ENCODE measurements at places on chromosomes 7 and 10.

GRCh38 chr7:1538544-1539180 lies 8.2 kb downstream of the MAFK start:
- DNase-seq: no peak

GRCh38 chr10:69685802-69686585 lies 55.9 kb downstream of the FAM241B start:
- DNase-seq: no peak

GRCh38 chr10:5524641-5525560 lies at the start of gene CALML3:
TSS of gene CALML3 (plus strand) at chr10:5524961. CDS start at chr10:5525086, 125 bp downstream.
- DNase-seq: peak; percentile 59

DNA sequence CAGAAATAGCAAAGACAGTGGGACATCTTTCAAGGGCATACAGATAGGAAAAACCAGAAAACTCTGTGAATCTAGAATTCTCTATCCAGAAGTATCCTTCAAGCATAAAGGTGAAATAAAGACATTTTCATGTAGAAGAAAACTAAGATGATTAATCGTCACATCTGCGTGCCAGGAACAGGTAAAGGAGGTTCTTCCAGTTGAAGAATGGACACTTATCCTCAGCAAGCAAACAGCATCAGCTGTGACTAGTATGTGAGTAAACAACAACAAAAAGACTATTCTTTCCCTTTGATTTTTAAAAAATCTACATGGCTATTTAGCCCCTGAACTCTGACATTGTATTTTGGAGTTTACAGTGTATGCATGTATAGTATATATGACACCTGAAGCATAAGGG lies 124.9 kb downstream of the LRMDA start:
- DNase-seq: no peak

DNA sequence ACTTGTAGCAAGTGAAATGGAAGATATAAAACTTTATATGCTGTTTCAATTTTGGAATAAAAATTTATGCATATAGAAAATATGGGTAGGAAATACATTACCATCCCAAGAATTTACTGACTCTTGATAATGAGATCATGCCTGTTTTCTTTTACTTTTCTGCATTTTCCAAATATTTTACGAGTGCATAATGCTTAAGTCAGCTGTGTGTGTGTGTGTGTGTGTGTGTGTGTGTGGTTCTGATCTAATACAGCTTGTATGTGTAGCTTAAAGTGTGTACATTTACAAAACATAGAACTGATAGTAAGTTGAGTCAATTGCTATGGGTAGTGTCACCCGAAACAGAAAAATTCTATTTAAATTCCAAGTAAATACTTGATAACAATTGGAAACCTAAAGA lies 315.9 kb upstream of the LRRN3 start:
- DNase-seq: no peak

DNA sequence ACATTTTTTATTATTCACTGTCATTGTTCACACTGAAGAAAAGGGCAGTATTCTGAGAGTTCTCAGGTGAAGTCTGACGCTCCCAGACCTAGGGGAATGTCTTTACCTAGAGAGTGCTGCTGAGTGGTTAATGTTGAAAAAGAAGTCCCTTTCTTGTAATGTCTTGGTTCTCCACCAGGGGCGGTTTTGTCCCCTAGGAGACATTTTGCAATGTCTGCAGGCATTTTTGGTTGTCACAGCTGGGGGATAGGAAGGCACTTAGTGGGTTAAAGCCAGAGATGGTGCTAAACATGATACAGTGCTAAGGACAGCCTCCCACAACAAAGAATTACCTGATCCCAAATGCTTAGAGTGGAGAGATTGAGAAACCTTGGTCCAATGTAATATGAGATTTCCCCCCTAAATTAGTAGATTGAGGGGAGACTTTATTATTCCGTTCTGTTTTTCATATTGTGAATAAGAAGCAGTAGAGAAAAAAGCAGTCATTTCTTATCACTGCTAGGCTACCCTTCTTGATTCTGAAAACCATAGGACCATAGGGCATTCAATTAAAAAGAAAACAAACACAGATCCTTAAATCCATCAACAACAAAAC lies 13.1 kb downstream of the UMAD1 start:
- DNase-seq: no peak

GRCh38 chr10:99430116-99430450 lies 341 bp downstream of the GOT1 start:
- no peak for DNase-seq

DNA sequence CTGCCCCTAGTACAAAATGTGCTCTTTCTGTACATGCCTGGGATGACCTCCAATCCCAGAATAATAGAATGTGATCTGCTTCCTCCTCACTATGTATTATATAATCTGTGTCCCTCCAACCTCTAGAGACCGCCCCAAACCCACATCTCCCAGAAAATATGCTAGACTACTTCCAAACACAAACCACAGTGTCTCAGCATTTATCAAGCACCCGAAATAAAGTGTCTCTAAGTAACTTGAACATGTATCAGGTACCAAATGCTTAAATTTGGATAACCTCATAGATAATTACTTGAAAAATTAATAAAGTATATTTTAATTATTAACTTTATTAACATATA lies 16.1 kb downstream of the LYZL1 start:
- no peak for DNase-seq

DNA sequence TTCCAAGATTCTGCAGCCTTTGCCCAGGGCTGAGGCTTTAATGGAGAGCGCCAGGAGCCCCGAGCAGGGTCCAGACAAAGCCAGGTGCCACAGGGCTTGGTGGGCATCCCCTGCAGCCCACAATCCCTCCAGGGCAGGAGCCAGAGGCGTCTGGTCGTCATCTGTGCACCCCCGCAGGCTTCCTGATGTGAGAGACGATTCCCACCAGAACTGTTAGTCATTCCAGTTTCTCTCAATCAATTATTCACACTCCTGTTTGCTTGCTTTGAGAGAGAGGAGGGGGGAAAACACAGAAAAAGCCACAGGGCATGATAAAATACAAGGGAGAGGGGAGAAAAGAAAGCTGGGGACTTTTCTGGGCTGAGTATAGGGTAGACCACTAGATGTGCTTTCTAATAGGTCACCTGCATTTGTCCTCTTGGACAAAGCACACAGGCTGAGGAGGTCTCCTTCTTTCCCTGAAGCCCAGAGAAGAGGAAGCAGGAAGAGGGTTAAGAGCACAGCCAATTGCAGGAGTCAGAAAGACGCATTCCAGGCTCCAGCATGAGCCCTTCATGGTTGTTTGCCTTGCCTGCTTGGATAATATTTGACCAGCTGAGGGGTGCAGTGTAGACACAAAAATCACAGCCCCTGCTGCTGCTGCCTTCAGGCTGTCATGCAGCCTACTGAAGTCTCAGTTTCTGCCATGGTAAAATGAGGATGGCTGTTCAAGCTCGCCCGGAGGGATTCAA lies 194.4 kb downstream of the PLXNA4 start:
- no peak for DNase-seq

GRCh38 chr7:15685358-15686294 lies 857 bp downstream of the MEOX2 start:
- peak; percentile 78 for DNase-seq

DNA sequence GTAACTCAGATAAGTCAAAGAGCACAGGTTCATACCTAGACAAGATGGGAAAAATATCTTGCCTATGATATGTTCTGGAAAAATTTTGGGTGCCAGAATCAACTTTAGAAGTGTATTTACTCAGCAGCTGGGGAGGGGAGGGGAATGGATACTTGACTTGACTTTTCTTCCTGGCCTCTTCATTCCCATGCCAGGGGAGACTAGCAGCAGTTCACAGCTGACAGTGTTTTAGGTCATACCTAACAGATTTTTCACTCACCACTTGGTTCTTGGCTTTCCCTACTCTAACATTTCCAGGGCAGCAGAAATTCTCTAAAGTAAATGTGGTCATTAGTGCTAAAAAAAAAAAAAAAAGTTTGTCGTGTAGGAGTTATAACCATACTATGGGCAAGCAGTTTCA lies 46.3 kb downstream of the TAS2R16 start:
- DNase-seq: no peak

DNA sequence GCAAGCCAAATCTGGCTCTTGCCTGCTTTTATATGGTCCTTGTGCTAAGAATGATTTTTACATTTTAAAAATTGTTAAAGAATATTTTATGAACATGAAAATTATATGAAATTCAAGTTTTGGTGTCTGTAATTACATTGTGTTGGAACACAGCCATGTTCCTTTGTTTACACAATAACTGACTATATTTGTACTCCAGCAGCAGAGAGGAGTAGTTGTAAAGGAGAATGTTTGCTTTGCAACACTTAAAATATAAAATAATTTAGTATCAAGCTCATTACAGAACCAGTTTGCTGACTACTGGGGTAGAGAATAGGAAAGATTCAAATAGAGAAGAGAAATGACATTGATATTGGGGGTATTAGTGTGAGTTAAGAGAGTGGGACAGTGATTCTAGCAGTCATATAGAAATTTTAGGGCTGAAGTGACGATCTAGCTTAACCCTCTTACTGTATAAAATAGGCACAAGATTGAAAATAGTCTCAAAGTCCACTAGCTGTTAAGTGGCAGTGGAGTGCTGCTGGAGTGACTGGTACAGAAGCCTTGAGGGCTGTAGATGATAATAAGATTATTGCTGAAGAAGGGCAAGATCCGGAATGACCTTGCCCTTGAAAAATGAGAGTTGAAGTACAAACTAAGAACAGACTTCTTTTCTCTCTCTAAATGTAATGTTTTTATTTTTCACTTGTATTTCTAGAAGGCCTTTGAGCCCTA lies 28.2 kb downstream of the SGPL1 start:
- no peak for DNase-seq

DNA sequence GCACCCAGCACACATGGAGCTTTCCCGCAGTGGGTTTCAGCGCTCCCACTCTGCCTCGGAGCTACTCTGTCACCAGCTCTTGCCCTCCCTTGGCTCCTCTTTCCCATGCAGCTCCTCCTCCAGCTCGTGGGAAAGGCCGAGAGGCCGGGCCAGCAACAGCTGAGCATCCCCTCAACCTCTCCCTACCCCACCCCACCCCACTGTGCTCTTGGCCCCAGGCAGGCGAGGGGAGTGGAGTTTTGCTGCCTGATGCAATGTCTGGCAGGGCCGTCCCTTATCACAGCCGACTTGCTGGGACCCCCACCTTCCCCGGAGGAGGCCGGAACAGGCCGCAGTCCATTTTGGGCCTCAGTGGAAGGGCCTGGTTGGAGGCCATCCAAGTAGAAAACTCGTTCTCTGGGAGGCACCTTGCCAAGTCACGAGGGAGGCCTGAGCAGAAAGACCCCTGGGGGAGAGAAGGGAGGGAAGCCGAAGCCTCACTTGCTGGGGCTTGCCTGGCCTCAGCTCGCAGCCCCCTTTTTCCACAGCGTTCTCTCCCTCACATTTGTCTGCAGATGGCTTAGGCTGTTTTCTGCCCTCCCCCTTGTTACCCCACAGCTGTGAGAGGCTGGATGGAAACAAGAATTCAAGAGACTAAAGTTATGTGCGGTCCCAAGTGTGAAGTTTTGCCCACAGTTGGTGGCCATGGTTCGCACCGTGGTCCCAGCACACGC lies 35.3 kb downstream of the CHST3 start:
- peak; percentile 86 for DNase-seq

GRCh38 chr7:85620936-85621685 lies 434.3 kb upstream of the SEMA3D start:
- DNase-seq: no peak

- DNase-seq: no peak
Observed at GRCh38 chr10:78648256-78648860, 420.4 kb upstream of the ZMIZ1 start.

DNA sequence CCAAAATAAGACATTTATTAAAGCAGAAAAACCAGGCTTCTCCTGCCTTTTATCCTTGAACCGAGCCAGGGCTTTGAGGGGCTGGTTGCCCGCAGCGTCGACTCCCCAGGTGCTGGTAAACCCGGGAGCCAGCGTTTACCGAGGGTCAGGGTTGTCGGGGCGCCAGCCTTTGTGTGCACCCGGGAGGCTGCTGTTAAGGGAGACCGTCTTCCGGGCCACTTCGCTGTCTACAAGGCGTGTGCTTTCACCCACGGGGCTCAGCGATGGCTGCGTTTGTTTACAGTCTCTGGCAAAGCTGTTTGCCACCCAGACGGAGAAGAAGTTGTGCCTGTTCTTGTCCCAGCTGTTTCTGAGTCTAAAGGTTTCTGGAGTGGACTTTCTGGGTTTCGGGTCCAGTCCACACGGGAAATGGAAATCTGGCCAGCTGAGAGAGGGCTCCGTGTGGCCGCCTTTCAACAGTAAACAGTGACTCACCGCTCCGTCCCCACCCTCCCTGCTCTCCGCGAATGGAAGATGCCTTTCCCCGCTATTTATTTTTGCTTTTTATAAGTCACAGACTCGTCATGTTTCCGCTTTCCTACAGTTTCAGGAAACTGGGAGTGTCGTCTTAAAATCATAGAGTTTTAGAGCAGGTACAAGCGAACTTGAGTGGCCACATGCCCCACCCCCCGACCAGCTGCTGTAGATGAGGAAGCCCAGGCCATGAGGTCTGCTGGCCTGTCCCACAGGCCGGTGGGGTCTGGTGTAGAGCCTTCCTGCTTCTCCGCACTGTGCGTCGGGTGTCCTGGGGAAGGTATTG lies 2.2 kb downstream of the MAFK start:
- DNase-seq: peak; percentile 95

DNA sequence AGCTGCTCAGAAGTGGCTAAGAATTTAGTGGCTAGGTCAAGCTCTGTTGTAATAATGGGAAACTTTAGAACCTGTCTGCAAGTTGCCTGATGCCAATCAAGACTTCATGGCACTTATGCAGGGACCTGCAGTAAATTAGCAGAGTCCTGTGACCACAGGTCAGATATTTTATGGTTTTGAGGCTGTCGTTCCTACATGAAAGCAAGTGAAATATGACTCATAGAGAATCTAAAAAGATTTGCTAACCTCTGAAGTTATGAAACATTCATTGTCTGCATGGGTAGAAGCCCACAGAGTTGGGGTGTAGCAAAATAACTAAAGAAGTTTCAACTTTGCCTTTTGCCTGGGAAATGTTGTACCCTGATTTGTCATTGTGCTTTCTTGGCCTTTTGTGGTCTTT lies 32.3 kb downstream of the SLC39A12 start:
- DNase-seq: no peak

DNA sequence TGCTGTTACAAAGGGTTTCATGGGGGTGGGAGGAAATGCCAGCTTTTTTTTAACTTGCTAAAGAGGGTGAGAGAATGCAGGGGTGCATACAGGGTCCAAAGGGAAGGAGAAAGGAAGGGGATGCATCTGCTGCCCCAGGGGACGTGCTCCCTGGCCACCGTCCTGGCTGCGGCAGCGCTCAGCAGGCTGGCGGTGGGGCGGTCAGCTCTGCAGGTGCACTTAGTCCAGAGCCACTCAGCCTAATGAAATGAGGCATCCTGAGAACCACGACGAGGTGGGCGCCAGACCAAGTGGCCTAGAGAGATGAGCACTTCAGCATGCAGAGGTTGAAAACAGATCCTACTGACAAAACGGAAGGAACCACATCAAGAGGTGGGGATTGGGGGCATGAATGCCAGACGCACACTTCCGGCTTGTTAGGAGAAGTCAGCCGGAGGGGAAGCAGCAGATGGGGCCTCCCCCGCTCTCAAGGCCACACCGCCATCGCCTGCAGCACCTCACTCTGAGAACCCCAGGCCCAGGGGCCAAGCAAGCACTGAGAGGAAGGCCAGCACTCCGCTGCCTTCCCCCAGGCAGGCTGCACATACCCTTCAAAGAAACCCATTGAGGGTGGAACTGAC lies 94.5 kb downstream of the MAD1L1 start:
- DNase-seq: no peak

All from coronary artery (tissue), 2 donors.